ENCODE measurements at places on chromosomes 2 and 18.

DNA sequence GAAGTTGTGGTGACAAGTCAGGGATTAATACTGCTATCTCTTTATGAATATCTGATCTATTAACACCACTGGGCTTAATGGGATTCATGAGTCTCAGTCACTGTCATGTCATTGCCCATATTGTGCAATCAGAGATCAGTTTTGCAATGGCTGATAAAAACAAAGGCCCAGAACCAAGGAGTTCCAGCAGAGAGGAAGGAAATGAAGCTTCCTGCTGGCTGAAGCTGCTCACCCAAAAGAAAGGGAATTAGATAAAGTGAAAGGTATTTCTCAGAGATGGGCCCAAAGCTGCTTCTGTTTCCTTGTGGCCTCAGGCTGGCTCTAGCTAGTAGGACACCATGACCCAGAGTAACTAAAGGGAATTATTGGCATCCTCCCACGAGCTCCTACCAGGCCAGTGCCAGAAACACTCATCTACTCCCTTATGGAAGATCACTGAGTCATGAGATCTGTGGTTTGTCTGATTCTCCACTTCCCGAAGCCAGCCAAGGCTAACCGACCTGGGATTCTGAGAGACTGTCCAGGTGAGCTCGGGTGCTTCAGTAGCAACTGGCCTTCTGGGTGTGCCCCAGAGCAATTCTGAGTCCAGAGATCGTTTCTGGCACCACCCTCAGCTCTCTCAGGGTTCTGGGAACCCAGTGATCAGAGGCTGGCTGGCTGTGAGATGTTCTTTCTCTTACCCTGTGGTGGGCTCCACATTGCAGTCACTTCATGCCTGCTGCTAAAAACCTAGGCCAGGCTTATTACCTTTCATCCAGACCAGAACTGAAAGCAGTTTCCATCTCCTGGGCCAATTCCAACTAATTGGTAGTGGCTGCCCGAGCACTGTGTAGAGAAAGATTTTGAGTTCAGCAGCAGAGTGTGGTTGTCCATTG, 129.5 kb upstream of the PELI1 start:
- no peak for DNase-seq

DNA sequence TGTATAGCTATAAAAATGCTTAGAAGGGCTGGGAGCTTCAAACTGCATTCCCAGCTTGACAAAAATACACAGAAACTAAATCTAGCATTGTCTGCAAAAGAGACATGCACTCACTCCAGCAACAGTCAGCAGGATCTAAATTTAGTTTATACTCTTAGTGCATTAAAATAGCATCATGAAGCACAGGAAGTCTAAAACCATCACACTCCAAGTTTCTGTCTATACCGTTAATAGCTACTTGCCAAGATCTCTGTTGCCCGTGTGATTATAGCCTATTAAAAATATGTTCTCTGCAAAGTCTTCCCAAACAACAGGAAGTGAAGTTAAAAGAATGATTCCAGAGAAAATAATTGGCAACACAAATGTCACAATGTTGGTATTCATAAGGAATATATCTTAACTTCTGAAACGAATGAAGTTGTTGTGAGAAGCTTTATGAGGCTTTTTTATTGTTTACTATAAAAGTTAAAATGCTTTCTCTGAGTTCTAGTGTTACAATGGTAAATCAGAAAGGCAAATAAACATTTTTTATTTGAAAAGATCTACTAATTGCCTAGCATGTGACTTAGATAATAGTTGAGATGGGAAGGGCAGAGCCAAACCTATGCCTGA, 184.2 kb downstream of the ZNF385B start:
- no peak for DNase-seq

DNA sequence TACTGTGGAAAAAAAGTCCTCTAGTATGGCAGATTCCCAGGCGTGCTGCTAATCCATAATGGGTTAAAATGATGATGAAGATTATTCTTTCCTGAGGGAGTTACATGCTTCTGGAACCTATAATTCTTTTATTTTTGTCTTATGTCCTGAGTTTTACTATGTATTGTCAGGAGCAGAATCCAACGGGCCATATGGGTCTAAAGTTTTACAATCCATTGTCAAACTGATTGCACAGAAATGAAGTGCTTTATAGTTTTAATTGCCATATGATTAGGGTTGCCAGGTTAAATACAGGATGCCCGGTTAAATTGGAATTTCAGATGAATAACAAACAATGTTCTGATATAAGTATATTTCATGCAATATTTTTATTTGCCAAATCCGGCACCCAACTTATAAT, 100.9 kb upstream of the MAP3K20 start:
- no peak for DNase-seq

GRCh38 chr2:171568089-171568488, 45.8 kb downstream of the CYBRD1 start:
- DNase-seq = no peak

GRCh38 chr2:45127891-45128290, 118.6 kb upstream of the SIX2 start:
- DNase-seq = no peak

GRCh38 chr2:36271266-36271665, 84.3 kb upstream of the CRIM1 start:
- no peak for DNase-seq

GRCh38 chr18:50427896-50428295, 53.0 kb downstream of the SKA1 start:
- DNase-seq = no peak

- no peak for DNase-seq
These were observed at the start of gene EMILIN1 for GRCh38 chr2:27078267-27079194. TSS of gene EMILIN1 (plus strand) at chr2:27078615. CDS start at chr2:27079066, 451 bp downstream.

DNA sequence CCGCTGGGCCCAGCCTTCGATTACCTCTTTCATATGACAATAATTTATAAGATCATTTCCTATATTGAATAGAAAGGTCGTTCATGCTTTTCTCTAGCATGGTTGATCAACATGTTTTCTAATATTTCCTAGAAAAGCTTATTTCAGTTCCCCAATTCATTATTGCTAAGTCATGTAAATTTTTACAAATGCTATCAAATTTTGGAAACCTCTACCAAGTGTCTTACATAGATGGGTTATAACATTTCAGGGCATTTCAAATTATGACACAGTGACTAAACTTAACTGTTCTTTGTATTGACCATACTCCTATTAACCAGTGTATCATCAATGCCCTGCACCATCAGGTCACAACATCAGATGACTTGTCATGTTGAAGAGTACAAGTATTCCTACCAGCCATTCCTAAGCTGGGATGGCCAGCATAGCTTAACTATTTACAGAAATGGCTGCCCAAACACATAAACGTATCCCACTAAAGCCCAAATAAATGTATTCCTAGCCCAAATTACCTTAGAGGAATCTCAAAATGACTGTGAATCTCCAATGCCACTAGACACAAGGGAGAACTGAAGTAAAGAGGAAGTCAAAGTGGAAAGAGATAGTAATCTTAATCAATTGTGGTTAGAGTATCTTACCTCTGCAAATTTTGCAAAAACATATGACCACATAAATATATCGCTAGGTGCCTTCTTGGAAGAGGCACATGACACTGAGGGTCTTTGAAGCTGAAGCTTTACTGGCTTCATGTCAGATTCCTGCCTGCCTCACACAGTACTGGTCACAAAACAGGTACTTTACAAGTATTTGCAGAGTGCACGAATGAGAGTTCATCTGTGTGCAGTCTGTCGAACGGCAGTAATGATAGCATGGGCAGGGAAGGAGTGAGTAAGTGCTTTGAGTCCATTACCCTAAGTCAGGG, 87.3 kb upstream of the TLK1 start:
- no peak for DNase-seq
